ENCODE measurements at places on chromosomes 2 and 18.

GRCh38 chr18:70154591-70155194, 50.8 kb downstream of the RTTN start:
- no peak for DNase-seq

DNA sequence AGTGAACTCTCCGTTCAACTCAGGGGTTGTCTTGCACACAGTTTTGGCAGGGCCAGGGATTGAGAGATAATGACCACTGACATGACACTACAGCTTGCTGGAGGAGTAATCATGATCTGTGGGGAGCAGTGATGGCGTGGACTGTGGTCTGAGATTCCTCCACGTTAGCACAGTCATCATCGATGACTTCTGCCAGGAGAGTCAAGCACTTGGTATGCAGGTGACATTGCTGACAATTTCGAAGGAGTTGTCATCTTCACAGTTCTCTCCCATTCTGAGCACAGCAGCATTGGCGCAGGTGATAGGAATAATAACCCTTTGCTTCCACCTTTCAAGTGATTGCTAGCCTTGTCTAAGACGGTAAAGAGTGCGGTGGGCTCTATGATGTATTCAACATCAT, 79.8 kb downstream of the SGPP2 start:
- DNase-seq = no peak

DNA sequence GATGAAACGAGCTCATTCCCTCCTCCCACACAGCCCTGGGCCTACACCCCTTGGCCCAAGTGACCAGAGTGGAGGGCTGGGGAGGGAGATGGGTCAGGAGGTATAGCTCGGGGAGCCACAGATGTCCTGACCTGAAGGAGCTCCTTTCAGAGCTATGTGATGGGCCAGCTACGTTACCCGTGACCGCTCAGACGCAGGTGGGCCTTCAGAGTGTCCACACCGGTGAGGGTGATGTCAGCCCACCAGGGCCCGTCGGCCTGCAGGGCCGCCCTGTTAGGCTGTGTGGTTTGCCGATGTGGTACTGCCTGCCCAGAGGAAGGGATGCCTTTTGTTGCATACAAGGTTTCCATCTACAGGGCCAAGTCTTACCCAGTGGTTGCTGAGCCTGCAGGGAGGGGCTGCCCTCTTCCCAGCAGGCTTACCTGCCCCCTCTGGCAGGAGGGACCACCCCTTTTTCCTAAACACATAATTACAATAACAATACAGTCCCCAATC, 41.8 kb upstream of the FOSL2 start:
- DNase-seq = peak; percentile 4

DNA sequence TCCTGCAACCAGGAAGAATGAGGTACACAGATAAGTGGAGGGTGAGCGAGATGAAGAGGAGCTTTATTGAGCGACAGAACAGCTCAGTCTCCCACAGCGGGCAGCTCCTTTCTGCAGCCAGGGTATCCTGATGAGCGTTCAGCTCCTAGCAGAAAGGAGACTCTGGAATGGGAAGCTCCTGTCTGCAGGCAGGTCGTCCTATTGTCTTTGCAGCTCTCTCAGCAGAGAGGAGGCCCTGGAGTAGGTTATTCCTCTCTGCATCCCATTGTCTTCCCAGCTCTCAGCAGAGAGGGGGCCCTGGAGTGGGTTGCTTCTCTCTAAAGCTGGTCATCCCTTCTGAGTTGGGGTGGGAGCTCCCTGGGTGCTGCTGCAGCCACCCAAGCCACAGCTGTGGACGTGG, 41.2 kb downstream of the TAF1B start:
- DNase-seq = no peak

DNA sequence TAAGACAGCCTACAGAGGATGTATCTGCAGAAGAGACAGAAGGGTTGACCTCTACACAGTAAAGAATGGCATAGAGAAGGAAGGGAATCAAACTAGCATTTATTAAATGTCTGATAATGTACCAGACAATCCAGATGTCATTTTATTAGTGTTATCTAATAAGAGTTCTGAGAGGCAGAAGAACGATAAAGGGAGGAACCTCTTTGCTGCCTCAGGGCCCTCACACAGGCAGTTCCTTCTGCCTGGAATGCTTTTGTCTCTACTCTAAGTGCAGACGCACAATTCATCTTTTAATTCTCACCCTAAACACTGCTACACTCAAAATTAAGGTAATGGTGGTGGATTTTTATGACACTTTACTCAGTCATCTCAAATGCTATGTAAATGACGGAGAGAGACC, 64.5 kb downstream of the LRPPRC start:
- no peak for DNase-seq

- DNase-seq = peak; percentile 47
These were observed 759.4 kb downstream of the CBLN2 start for GRCh38 chr18:71784777-71785176.

GRCh38 chr2:168988755-168989154, 42.4 kb downstream of the ABCB11 start:
- DNase-seq = no peak

DNA sequence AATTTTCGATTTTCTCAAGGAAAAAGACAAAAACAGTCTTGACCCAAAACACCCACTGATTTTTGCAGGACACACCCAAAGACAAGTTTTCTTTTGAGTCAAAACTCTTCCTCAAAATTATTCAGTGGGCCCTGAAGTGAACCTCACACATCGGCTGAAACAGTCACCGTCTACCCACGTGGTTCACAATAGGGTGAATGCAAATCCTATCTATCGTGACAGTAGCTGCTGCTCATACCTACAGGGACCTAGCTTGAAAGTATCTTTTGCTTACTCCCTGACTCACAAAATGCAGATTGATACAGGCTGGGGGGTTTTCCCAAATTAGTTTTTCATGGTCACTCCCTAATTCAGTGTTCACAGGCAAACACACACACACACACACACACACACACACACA, 10.7 kb upstream of the CD226 start:
- DNase-seq = no peak

- DNase-seq = no peak
These were observed 240.7 kb downstream of the SRBD1 start for GRCh38 chr2:45370369-45370768.

- DNase-seq = no peak
These were observed 48.0 kb downstream of the ARHGAP15 start for GRCh38 chr2:143177096-143177786.

DNA sequence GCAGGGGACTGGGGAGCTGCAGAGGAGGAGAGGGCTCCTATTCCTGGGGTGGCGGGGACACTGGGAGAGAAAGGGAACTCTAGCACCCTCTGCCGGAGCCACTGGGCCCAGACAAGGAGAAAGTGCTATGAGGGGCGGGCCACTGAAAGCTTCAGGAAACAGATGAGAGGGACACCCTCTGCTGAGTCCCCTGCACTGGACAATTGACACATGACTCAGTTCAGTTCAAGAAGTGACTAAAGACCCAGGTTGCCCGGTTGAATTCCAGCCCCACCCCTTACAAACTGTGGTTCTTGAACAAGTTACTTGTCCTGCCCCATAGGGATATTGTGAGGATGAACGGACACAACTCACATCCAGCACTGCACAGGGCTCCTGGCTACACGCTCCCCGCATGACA, 5.0 kb downstream of the RUFY4 start:
- peak; percentile 70 for DNase-seq

GRCh38 chr2:117692001-117692763, 122.3 kb upstream of the DDX18 start:
- no peak for DNase-seq

DNA sequence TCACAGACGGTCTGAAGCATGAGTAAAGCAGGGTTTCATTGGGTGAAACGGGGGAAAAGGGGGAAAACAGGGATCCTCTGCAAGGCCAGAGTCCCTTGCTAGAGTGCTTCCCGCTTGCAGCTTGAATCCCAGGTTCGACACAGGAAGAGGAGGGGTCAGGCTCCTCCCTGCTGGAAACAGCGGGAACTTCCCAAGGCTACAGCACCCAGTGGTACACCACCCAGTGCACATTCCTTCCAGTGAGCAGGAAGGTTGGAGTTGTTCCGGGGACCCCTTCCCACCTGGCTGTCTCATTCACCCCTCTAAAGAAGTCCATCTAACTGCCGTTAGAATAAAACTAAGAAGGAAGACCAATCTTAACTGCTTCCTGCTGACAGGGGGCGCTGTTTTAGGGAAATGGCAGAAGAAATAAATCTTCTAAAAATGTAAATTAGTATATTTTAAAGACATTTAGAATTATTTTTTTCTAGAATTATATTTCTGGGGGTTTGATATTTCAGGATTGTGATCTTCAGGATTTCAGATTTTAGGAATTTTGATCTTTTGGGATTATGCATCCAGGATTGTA, 230.9 kb downstream of the RBM43 start:
- peak; percentile 29 for DNase-seq

All from HAP-1 (cell line).